ENCODE measurements at places on chromosomes 2 and 18.
A peak's percentile ranks its signal among the peaks of the same experiment; 100 is the strongest.

DNA sequence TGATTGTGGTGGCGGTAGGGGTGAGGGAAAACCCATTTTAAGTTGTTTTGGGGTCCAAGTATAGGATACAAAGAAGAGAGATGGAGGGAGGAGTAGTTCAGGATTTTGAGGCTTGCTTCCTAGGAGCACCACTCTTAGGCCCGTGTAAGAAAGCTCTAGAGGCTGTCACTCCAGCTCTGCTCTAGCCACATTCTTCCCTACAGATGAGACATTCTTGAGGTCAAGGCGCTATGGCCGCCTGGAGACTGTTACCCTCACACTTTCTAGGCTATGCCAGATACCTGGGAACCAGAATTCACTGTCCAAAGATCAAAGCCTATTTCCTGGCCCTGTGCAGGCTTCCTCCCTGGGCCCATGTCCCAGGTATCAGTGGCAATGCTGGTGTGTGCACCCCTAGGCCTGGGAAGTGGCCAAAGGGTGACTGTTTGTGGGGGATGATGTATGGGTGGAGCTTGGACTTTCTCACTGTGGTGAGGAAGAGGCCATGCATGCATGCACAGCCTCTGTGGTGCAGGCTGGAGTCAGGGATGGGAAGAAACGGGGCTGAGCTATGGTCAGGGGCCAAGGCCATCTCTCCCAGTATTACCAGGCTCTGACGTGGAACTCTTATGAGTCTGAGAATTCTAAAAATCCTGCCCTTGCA lies 7.0 kb upstream of the TTL start:
- peak; percentile 27 for DNase-seq

DNA sequence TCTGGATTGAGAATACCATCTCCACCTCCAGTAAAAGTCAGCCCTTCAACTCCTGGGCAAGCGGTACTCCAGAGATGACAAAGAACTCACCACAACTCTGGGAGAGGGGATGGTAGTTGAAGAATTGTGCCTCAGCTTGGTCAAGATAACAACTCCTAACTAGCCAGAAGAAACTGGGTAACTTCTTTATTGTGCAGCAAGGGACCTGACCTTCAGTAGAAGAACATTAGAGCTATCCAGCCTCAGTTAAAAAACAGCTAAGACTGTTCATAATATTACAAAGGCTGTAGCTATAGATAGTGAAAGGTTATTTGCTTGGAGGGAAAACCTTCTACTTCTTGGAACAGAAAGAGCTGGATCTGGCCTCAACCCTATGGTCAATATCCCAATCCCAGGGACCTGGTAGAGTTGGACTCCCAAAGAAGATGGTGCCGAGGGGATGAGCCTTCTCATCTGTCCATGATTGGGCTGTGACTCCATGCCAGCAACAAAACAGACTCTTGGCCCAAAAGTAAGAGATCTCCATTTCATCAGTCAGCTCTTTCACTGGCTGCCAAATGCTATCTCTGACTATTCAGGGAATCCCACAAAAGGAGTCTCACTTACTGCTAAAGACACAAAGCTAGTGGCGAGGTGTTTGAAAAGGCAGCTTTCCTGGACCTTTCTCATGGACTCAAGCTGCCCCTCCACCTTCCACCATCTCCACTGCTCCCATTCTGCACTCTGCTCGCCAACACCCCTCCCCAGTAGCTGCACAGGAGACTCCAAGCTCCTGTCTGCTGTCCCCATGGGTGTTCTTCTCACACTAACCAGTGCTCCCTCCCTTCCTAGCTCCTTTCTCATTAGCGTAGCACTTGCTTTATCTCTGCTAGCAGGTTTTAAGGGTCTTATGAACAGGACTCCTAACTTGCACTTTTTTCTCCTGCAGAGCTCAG lies 145.8 kb downstream of the CAPN13 start:
- DNase-seq = no peak

DNA sequence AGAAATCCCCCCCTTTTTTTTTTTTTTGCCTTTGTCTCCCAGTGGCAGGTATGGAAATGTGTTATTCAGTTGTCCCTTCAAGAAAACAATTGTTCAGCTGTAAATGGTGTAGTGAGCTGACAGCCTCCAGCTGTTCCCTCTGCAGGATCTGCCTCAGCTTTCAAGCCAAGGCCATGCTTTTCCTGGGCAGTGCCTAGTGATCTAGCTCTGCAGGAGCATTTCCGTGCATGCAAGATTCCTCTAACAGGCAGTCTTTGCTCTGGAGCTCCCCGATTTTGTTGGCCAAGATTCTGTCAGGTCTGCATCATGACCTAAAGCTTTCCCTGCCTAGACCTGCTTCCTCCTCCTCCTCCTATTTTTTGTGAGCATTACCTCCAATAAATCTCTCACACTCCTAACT lies 300.7 kb upstream of the UBE2E3 start:
- DNase-seq = no peak

DNA sequence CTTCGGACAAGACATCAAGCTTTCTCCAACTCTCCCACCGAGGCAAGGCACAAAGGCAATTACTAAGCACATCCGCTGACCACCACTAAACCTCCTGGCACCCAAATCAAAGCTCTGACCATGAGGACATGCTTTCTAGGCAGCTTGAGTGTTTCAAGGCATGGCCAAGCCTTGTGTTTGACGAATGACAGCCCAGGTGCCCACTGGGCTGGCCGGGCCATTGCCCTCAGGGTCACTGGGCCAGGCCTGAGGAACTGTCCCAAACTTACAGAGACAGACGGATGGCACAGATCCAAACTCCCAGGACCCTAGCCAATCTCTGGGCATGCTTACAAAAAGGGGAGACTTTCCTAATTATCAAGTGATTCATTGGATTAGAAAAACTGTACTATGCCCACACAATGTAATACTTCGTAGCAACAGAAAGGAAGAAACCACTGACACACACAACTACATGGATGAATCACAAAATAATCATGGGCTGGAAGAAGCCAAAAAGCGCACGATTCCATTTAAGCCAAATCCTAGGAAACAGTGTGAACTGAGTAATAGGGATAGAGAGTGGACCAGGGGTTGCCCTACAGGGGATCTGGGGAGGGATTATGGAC lies 20.2 kb downstream of the CRACDL start:
- peak; percentile 10 for DNase-seq

- DNase-seq = no peak
Measured at GRCh38 chr2:139885921-139886498, 1105.8 kb upstream of the NXPH2 start.

DNA sequence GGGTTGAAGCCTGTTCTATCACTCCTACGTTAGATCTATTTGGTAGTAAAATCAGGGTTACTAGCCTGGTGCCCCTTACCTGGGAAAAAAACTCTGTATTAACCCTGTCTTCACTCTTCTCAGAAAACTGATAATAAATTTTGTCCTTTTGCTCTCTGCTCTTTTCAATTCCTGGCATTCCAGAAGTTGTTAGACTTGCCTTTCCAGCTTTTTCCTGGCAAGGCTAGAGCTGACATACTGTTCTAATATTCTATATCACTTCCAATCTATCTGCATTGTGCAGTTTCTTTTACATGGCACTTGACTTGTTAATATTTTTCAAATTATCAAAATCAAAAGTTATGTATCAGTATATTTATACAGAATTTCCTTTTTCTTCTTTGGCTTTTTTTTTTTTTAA lies 162.2 kb downstream of the FIGN start:
- no peak for DNase-seq

GRCh38 chr2:164974221-164974620 lies 18.9 kb upstream of the SLC38A11 start:
- DNase-seq = no peak

GRCh38 chr2:40435426-40436092 lies 16.3 kb downstream of the SLC8A1 start:
- no peak for DNase-seq

DNA sequence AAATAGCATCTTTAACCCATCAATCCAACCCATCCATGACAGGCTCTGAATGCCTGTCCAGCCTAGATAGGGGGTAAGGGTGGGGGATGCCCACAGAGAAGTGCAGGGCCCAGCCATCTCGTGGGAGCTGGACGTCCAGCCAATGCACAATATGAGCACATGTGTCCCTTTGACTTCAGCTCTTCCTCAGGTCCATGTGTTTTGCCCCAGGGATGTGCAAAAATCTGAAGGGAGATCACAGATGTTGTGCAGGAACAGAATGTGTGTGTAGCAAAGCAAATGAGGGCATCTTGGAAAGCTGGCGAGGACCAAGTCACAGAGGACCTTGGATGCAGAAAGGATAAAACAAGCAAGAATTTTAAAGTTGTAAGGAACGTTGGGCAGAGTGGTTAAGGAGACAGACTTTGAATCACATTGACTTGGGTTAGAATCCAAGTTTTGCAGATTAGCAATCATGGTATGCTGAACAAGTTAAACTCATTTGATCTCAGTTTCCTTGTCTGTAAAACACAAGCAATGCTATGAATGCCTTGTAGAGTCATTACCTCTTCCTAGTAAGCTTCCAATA lies 104.5 kb downstream of the TTC32 start:
- DNase-seq = no peak

DNA sequence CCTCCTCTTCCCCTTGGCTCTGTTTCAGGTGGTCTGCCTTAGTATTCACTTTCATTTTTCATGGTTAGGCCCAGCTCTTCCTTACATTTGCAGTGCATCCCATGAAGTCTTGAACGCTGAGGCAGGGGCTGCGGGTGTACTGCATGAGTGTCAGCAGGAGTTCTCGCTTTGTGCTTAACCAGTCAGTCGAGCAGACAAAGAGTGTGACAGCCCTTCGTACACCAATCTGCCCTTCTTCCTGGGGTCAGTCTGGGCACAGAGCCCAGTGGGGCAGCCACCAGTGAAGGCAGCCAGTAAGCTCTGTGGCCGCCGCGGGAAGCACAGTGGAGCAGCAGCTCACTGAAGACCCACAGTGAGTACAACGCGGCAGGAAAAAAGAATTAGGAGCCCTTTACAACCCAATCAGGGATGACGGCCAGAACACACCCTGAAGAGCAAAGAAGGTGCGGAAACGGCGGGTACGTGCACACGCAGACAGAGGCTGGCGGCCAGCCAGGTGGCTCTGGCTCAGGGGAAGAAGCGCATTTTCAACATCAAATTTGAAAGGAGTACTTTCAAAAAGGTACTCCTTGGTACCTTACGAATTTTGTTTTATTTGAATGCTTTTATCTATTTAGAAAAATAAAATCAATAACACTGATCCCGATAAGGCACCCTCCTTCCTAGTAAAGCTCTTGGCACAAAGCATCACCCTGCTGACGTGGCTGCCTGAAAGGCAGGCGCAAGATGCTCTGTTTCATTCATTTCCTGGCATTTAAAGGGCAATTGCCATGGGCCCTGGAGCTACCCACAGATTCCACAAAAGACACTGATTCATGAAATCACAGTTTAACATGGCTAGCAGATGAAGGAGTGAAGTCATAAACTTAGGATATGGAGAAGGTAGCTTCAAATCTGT lies 47.0 kb upstream of the SEMA4C start:
- no peak for DNase-seq

DNA sequence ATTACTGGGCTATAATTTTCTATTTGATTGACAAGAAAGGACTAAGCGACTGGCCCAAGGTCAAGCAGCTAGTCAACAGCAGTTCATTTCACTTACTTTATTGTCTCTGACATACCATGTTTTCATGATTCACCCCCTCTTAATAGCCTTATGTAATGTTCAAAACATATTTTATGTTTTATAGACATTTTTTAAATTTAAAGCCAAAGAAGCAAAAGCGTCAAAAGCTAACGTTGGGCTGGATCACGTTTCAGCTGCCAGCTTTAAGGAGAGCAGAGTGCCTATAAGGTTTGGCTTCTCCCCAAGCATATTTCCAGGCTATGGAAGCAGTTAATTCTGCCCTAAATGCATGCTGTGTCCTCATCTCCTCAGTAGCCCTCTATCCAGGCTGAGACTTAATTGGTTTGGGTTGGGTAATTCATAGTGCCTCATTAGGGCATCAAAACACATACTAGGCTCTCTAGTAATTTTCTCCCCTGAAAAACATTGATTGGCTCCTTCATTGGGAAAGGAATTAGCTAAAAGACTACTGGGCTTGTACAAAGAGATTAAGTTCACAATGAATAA lies 94.8 kb upstream of the CREB1 start:
- no peak for DNase-seq

DNA sequence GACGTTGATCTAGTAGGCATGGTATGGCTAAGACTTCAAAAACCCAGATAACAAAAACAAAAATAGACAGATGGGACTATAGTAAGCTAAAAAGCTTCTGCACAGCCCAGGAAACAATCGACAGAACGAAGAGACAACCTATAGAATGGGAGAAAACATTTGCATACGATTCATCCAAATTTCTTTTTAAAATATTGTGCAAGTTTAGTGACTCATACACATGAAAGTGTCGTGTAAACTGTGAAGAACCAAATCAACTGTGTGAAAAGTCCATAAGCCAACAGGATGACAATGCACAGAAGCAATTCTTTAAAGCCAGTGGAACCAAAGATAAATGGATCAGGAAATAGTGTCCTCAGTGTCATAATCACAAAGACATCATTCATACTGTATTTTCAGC lies 671.1 kb downstream of the RNF144A start:
- no peak for DNase-seq

DNA sequence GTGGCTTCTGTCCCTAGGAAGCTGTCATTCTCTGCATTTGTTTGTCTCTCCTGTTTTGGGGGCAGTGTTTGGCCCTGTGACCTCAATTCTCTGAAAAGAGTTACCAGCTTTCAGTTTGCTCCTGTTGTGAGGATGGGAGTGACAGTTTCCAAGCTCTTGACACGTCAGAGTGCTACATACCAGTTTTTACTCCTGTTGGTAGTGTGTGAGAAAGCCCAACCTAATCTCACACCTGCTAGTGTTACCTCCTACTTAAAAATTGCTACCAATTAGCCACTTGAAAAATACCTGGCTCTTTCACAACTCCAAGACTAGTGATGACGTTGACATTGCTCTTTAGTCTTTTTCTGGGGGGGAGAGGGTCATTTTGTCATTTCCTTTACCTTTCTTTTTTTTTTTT lies 14.1 kb downstream of the SKA1 start:
- DNase-seq = no peak

DNA sequence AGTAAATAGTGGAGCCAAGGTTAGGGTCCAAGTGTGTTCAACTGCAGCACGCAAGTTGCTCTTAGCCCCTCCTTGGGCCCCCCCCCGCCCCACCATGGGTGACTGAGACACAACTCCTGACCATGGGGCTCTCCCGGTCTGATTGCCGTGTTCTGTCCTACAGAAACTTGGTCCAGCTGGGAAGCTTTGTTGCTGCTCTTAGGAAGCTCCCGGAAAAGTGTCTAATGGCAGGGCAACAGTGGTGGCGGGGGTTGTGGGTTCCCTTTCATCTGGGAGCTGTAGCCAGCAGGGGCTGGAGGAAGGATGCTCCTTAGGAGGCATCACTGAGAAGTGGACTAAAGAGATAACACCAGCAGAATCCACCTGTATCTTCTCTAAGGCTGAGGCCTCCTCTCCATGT lies 111.1 kb downstream of the CYP26B1 start:
- no peak for DNase-seq

- peak; percentile 1 for DNase-seq
Measured at GRCh38 chr18:77557046-77557587, 307.5 kb downstream of the GALR1 start.

Measured in iris pigment epithelial cell (primary cell).